Hepatocyte (in vitro differentiated cells): ENCODE measurements at places on chromosomes 11 and 22. TPM values are rescaled to one million over a fixed set of nuclear protein-coding genes. Genes with fewer than 3 reads are reported as not detected.
A peak's percentile ranks its signal among the peaks of the same experiment; 100 is the strongest.

DNA sequence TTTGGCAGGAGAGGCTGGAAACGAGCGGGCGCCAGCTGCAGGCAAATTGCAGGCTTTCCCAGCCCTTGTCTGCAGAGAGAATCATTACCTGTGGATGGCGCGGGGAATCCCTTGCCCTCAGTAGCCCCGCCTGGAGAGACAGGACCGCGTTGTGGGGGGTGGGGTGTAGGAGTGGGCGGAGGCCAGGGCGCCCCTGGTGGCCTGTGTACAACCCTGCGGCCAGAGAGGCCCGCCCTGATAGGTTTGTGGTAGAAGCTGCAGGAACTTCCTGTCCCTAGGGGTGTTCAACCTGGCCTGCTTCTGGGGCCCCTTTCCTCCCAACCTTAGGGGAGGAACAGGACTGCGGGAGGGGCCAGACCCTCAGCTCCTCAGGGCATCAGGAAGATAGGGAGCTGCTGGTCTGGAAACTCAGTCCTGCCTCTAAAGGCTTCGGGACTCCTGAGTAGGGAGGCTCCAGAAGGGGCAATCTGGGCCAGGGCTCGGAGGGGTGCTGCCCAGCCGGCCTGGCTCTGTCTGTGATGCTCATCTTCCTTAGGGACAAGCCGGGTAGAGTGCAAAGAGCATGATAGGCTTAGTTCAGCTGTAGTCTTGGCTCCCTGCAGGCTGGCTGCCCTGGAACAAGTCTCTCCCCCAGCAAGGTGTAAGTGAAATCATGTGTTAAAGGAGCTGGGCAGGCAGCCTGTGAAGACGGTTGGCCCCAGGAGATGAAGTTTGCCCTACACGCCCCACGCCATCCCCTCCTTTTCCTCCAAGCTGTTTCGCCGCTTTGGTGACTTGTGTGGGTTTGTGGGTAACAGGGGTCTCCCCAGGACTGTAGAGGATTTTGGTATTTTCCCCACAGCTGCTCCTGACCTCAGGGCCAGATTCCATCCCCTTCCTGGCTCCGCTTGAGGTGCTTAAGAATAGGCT lies 24.1 kb upstream of the SUSD2 start:
- H3K36me3 ChIP-seq = no peaks in the 10 kb centered on the region
- H3K4me1 ChIP-seq = peaks cover 16% of the 10 kb centered on the region
- peak overlapping the region; percentile 25 for H3K27ac ChIP-seq
- H3K27me3 ChIP-seq = no peaks in the 10 kb centered on the region
- peak; percentile 94 for DNase-seq

- no peak overlapping the region for H3K4me3 ChIP-seq
- no peaks in the 10 kb centered on the region for H3K36me3 ChIP-seq
- no peaks in the 10 kb centered on the region for H3K4me1 ChIP-seq
- DNase-seq = no peak
- no peak overlapping the region for H3K27ac ChIP-seq
- no peaks in the 10 kb centered on the region for H3K27me3 ChIP-seq
Observed at GRCh38 chr22:36086170-36086490, 57.5 kb upstream of the RBFOX2 start.

The ISX gene
- 17.7 and 20.6 TPM in 2 replicates for polyA plus RNA-seq

DNA sequence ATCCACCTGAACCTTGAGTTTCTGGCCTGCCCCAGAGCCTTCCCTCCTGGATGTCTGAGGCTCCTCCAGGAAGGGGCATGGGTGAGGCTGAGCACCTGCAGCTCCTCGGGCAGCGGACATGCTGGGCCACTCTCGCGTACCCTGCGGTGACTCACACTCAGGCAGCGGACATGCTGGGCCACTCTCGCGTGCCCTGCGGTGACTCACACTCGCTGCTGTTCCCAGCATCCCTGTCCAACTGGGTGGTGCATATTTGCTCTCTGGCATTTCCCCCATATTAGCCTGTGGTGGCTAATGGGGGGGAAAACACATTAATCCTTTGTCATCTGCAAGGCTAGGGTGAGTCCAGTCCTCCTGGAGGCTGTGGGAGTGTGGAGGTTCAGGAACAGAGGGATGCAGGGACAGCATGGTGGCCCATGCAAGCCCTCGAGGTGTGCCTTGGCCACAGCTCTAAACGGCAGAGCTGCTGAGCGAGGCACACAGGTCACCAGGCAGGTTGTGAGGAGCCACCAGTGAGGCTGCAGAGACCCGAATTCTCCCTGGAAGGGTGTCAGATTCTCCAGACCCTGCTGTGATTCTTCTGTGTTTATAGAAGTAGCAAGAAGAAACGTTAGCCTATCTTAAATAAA lies 728.1 kb downstream of the BRD1 start:
- H3K4me1 ChIP-seq = no peaks in the 10 kb centered on the region
- H3K27ac ChIP-seq = no peak overlapping the region
- peak; percentile 56 for DNase-seq
- no peaks in the 10 kb centered on the region for H3K36me3 ChIP-seq
- no peaks in the 10 kb centered on the region for H3K27me3 ChIP-seq
- no peak overlapping the region for H3K4me3 ChIP-seq

The IGHMBP2 gene
- polyA plus RNA-seq = 13.5 and 19.9 TPM in 2 replicates

DNA sequence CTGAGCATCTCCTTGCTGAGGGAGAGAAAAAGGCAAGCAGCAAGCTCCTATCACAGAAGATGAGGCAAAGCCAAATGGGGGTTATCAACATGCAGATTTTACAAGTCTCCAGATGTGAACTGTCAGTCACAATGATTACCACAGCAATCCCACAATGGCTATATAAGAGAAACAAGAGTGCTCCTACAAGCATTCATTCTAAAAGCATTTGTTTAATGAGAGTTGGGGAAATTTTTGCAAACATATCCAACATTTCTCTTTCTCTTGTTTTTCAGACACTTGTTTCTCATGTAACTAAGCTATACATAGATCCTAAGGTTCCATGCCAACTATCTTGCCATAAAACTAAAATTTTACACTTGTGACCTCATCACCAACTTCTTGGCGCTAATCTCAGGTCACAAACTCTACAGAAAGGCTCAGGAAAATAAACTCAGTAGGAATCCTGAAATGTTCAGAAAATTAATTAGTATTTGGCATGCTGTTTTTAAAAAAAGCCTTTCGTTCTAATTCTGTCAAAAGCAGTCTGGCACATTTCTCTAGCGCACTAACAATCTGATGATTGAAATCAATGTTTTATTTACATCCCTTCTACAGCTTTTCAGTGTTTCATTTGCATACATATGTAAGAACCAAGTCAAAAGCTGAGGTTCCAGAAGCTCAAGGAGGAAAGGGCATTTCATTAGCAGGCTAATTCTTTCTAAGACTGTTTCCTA lies 199.5 kb downstream of the TTC28 start:
- H3K4me1 ChIP-seq = peaks cover 4% of the 10 kb centered on the region
- no peak overlapping the region for H3K27ac ChIP-seq
- H3K27me3 ChIP-seq = no peaks in the 10 kb centered on the region
- no peaks in the 10 kb centered on the region for H3K36me3 ChIP-seq
- no peak for DNase-seq
- no peak overlapping the region for H3K4me3 ChIP-seq

GRCh38 chr11:60942219-60942618 lies 9.8 kb downstream of the SLC15A3 start:
- no peaks in the 10 kb centered on the region for H3K36me3 ChIP-seq
- H3K4me3 ChIP-seq = no peak overlapping the region
- H3K27me3 ChIP-seq = no peaks in the 10 kb centered on the region
- DNase-seq = no peak

- no peak overlapping the region for H3K27ac ChIP-seq
- DNase-seq = no peak
- no peaks in the 10 kb centered on the region for H3K4me1 ChIP-seq
- no peak overlapping the region for H3K4me3 ChIP-seq
Observed at GRCh38 chr11:97972731-97973130, 1048.0 kb upstream of the CNTN5 start.

GRCh38 chr11:34001557-34002064 lies 49.9 kb upstream of the CAPRIN1 start:
- H3K27ac ChIP-seq = no peak overlapping the region
- H3K4me1 ChIP-seq = no peaks in the 10 kb centered on the region
- H3K27me3 ChIP-seq = no peaks in the 10 kb centered on the region
- no peak overlapping the region for H3K4me3 ChIP-seq
- no peak for DNase-seq

DNA sequence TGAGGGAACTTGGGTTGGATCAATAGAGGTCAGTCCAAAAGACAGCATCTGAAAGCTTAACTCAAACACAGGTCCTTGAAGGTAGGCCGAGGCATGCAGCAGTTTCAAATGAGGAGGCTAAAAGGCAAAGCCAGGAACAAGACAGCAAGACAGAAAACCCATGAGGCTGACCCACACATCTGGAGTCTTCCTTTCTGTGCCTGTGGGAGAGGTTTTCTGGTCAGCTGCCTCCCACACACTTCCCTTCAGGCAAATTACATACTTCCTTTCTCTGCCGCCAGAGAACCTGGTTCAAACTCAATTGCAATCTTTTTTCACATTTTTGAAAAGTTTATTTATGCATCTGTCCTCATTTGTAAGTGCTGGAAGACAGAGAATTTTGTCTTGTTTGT lies 29.8 kb upstream of the CRTAM start:
- H3K4me1 ChIP-seq = no peaks in the 10 kb centered on the region
- no peak overlapping the region for H3K4me3 ChIP-seq
- H3K36me3 ChIP-seq = no peaks in the 10 kb centered on the region
- no peak for DNase-seq
- no peaks in the 10 kb centered on the region for H3K27me3 ChIP-seq
- no peak overlapping the region for H3K27ac ChIP-seq

The LRP4 gene
- 6.4 and 8.0 TPM in 2 replicates for polyA plus RNA-seq

DNA sequence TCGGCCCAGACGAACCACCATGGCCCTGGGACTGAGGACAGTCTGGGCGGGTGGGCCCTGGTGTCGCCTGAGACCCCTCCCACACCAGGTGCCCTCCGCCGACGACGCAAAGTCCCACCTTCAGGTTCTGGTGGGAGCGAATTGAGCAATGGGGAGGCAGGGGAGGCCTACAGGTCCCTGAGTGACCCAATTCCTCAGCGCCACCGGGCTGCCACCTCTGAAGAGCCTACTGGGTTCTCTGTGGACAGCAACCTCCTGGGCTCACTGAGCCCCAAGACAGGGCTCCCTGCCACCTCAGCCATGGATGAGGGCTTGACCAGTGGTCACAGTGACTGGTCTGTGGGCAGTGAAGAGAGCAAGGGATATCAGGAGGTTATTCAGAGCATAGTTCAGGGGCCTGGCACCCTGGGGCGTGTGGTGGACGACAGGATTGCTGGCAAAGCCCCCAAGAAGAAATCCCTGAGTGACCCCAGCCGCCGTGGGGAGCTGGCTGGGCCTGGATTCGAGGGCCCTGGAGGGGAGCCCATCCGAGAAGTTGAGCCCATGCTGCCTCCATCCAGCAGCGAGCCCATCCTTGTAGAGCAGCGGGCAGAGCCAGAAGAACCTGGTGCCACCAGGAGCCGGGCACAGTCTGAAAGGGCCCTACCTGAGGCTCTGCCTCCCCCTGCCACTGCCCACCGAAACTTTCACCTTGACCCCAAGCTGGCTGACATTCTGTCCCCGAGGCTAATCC lies 2.8 kb downstream of the ARHGEF17 start:
- H3K27ac ChIP-seq = no peak overlapping the region
- no peak for DNase-seq
- no peak overlapping the region for H3K4me3 ChIP-seq

GRCh38 chr11:60902625-60903024 lies 3.8 kb downstream of the PRPF19 start:
- DNase-seq = no peak
- H3K36me3 ChIP-seq = no peaks in the 10 kb centered on the region
- peaks cover 14% of the 10 kb centered on the region for H3K4me1 ChIP-seq
- no peaks in the 10 kb centered on the region for H3K27me3 ChIP-seq
- no peak overlapping the region for H3K27ac ChIP-seq

The KCNK4 gene
- not detected in 2 replicates for polyA plus RNA-seq

- H3K4me3 ChIP-seq = no peak overlapping the region
- no peak overlapping the region for H3K27ac ChIP-seq
- no peak for DNase-seq
- H3K36me3 ChIP-seq = no peaks in the 10 kb centered on the region
Observed at GRCh38 chr22:32430352-32430751, 18.3 kb upstream of the RTCB start.

DNA sequence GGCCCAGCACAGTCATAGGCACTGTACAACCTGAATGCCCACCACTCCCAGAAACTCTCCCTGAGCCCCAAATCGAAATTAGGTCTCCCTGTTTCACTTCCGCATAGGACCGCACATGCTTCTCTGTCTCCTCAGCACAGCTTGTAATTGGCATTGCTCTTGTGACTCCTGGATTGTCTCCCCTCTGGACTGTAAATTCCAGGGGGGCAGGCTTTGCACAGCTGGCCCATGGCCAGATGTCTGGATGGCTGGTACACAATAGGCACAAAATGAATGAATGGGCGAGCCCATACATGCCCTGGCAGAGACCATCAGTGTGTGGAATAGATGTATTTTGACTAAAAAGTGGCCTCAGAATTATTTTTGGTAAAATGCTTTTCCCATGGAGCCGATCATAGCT lies 63.3 kb upstream of the PHF21B start:
- H3K27ac ChIP-seq = no peak overlapping the region
- H3K36me3 ChIP-seq = no peaks in the 10 kb centered on the region
- H3K4me3 ChIP-seq = no peak overlapping the region
- DNase-seq = no peak
- H3K27me3 ChIP-seq = peaks cover 16% of the 10 kb centered on the region
- no peaks in the 10 kb centered on the region for H3K4me1 ChIP-seq

DNA sequence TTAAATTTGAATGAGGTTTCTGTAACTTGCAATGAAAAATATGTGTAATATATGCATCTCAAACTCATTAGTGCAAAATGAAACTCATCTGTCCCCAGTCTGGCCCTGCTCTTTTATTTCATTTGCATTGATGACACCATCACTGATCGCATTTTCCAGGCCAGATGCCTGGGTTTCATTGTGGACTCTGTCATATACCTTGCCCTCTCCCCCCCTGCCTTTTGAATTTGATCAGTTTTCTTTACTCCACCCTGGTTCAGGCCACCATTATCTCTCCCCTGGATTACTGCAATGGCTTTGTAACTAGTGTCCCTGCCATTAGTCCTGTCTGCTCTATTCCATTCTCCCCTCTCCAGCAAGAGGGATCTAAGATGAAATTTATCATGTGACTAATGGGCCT lies 360.6 kb upstream of the C11orf87 start:
- H3K27ac ChIP-seq = no peak overlapping the region
- no peaks in the 10 kb centered on the region for H3K27me3 ChIP-seq
- no peaks in the 10 kb centered on the region for H3K4me1 ChIP-seq
- no peak overlapping the region for H3K4me3 ChIP-seq

GRCh38 chr22:32985899-32986765 lies 72.0 kb downstream of the SYN3 start:
- no peaks in the 10 kb centered on the region for H3K27me3 ChIP-seq
- peak overlapping the region; percentile 72 for H3K27ac ChIP-seq
- H3K36me3 ChIP-seq = no peaks in the 10 kb centered on the region
- H3K4me1 ChIP-seq = peaks cover 18% of the 10 kb centered on the region
- H3K4me3 ChIP-seq = no peak overlapping the region

GRCh38 chr11:120198787-120199469 lies 11.9 kb upstream of the OAF start:
- DNase-seq = no peak
- peak overlapping the region; percentile 64 for H3K27ac ChIP-seq
- H3K4me1 ChIP-seq = peaks cover 44% of the 10 kb centered on the region
- H3K4me3 ChIP-seq = no peak overlapping the region
- no peaks in the 10 kb centered on the region for H3K36me3 ChIP-seq

GRCh38 chr11:58866788-58867187 lies 22.3 kb upstream of the GLYATL2 start:
- no peaks in the 10 kb centered on the region for H3K27me3 ChIP-seq
- H3K4me1 ChIP-seq = no peaks in the 10 kb centered on the region
- no peaks in the 10 kb centered on the region for H3K36me3 ChIP-seq
- H3K27ac ChIP-seq = no peak overlapping the region
- no peak for DNase-seq

GRCh38 chr11:693415-693831 lies 1.6 kb downstream of the DEAF1 start:
- DNase-seq = no peak
- peak overlapping the region; percentile 55 for H3K27ac ChIP-seq
- H3K27me3 ChIP-seq = no peaks in the 10 kb centered on the region
- H3K36me3 ChIP-seq = no peaks in the 10 kb centered on the region
- H3K4me1 ChIP-seq = peaks cover 31% of the 10 kb centered on the region
